ENCODE measurements at places on chromosomes 1 and 21. TPM values are rescaled to one million over a fixed set of nuclear protein-coding genes. Genes with fewer than 3 reads are reported as not detected.

CDKN2C gene
- 0.36 TPM for total RNA-seq

NCSTN gene
- 97.3 TPM for total RNA-seq

DCLRE1B gene
- total RNA-seq: 1.0 TPM

SLC9C2 gene
- not detected for total RNA-seq

ADGRL4 gene
- total RNA-seq: not detected

LRRC38 gene
- not detected for total RNA-seq

C1orf141 gene
- total RNA-seq: not detected

MATN1 gene
- not detected for total RNA-seq

TSACC gene
- total RNA-seq: 0.36 TPM

UQCRHL gene
- 0.68 TPM for total RNA-seq

OR10Z1 gene
- total RNA-seq: not detected

CENPF gene
- 0.85 TPM for total RNA-seq

OR2M3 gene
- total RNA-seq: not detected

KRTAP21-2 gene
- total RNA-seq: not detected

RHEX gene
- total RNA-seq: not detected

PLA2G2D gene
- not detected for total RNA-seq

CCDC24 gene
- 2.4 TPM for total RNA-seq

NR1I3 gene
- total RNA-seq: not detected

LPGAT1 gene
- 27.7 TPM for total RNA-seq

PGLYRP3 gene
- total RNA-seq: 4.7 TPM

MACF1 gene
- 253 TPM for total RNA-seq

KRTCAP2 gene
- total RNA-seq: 125 TPM

SPRR2D gene
- total RNA-seq: 47.8 TPM

SLC25A34 gene
- total RNA-seq: 0.68 TPM

EPHA10 gene
- 0.14 TPM for total RNA-seq

MARK1 gene
- 10.3 TPM for total RNA-seq

MPL gene
- total RNA-seq: not detected

RPE65 gene
- total RNA-seq: not detected

TFF2 gene
- total RNA-seq: not detected

KCNK1 gene
- total RNA-seq: 24.6 TPM

PTGFRN gene
- total RNA-seq: 183 TPM

C4BPA gene
- not detected for total RNA-seq

IL22RA1 gene
- total RNA-seq: 2.7 TPM

C1orf116 gene
- total RNA-seq: 33.2 TPM

ZNF683 gene
- total RNA-seq: not detected
